ENCODE measurements at places on chromosomes 12 and 14. TPM values are rescaled to one million over a fixed set of nuclear protein-coding genes. Genes with fewer than 3 reads are reported as not detected.

- no peak for DNase-seq
Measured at GRCh38 chr14:57641776-57642175, 148.1 kb upstream of the CCDC198 start.

- DNase-seq, result no peak
Measured at GRCh38 chr14:92832137-92832700, 38.1 kb downstream of the GOLGA5 start.

DNA sequence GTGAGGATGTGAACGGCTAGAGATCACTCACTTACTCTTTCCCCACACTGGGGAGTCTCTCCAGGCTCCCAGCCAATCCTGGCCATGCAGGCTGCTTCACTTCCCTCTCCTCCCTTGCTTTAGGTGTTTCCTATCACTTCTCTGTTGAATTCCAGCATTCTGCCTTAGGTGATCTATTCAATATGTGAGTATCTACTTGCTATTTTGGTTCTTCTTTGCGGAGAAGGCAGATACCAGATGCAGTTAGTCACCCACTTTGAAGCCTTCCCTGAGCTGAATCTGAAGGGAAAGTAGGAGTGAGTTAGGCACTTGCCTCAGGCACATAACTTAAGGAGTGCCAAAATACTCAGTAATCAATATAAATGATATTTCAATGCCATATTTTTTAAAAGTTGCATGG is 36.0 kb upstream of the FAR2 start:
- DNase-seq, result no peak

The CEBPE gene
- total RNA-seq, result not detected

The PLD4 gene
- not detected for total RNA-seq

The ACIN1 gene
- total RNA-seq, result 99.4 TPM
